8988T (cell line): ENCODE measurements at places on chromosomes 5 and 9.

DNA sequence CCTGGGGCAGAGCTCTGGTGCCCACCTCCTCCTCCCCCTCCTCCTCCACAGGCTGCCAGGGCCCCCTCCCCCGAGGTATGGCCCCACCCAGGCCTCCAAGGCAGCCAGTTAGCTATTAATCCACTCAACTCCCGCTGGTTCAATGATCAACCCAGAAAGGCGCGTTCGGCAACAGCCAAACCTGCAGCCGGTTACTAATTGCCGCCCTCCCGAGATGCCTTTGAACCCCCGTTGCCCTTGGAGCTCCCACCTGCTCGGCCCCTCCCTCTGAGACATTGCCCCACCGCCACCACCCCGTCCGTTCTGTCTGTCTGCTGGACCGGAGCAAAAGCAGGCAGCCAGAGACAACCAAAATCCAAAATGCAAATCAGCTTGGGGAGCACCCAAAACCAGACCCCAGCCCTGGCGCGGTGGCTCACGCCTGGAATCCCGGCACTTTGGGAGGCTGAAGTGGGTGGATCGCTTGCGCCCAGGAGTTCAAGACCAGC, 25.8 kb downstream of the NOTCH1 start:
- DNase-seq = no peak

DNA sequence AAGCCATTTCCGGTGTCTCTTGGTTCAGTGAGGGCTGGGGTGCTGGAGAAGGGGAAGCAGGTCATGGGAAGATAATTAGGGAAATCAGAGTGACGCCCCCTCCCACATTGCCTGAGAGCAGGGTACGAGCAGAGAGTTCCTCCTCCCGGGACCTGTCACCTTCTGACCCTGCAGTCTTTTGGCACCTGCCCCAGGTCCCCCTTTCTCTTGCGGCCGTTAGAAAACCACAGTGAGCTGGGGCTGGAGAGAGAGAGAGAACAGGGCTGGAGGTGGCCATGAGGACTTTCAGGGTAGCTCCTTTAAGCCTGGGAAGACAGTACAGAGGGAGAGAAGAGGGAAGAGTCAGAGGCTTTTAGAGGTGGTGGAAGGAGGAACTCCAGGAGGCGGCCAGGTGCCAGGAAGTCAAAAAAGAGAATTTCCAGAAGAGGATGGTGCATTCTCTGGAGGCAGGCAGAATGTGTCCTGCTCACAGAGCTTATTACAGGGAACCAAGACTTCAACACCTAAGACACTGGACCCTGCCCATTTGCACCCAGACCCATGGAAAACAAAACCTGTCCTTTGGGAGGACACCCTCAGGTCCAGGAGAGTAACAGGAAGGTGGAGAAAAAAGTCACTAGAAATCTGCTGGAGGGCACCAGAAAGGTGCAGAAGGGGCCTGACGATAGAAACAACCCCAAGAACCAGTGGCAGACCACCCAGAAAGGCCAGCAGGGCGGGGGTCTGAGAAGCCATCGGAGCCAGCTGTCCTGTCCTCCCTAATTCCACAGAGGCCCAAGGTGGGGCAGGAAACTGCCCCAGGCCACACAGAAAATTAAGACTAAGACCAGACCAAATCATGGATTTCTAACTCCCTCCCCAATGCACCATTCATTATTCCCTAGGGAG, 6.5 kb upstream of the ACSL6 start:
- DNase-seq = no peak

- no peak for DNase-seq
These were observed 54.5 kb downstream of the PFDN1 start for GRCh38 chr5:140248414-140248813.

DNA sequence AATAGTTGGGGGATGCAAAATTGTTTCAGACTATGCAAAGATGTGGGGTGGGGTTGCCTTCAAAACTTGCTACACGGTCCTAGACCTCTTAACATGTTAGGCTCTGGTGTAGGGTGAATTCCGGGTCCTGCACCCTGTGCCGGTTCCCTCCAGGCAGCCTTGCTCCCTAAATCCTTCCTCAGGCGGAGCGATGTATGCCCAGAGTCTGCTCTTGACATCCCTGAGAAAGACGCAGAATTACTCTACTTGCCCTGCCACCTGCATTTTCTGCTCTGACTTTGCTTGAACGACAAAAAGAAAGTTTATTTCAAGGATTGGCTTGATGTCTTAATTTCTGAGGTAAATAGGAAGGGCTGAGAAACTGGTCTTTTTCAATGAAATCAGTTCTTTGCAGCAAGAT, 691 bp downstream of the THBS4 start:
- no peak for DNase-seq

DNA sequence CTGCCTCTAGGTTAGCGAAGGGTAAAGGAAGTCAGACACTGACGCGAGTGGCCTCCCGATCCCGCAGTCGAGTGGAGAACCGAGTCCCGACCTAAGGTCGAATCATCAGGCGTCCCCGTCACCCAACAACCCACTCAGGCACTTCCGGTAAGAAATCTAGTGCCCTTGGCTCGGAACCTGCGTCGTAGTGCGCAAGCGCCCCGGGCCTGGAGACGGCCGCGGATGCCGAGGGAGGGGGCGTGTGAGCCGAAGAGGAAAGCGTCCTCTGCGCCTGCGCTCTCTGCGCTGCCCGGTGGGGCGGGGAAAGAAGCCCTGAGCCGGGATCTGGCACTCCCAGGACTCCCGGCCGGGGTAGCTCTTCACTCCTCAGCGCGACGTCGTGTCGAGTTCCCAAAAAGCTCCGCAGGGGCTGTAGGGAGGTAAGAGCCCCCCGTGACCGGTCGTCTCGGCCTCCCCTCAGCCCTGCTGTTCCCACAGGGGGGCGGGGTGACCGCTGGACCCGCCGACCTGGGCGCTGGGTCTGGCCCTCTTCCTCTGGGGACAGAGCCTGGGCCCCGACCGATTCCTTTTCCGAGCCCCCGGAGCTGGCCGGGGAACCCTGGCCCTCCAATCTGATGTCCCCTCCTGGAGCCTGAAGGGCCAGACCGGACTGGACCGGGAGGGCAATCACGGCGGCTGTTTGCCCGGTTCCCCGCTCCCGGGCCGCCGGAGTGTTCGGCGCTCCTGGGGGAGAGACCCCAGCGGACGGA, at the start of gene ZFYVE16:
Gene ZFYVE16, plus strand, starts transcription at position 330 of the 749 bp plus-strand sequence. CDS start 26,084 bp downstream, outside the sequence.
- DNase-seq = peak; percentile 69

DNA sequence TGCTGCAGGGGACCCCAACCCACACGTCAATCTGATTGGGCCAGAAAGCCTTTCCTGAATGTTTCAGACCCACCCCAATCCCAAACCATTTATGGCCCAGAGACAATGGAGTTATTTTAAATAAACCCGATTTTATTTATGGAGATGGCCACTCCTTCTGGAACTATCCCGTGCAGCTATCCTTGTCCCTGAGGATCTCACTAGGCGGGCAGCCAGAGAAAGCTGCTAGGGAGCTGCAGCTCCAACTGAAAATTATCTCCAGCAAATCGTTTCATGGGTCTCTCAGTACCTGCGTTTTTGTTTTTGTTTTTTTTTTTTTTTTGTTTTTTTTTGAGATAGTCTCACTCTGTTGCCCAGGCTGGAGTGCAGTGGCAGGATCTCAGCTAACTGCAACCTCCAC, 23.0 kb downstream of the C1QTNF2 start:
- no peak for DNase-seq

- no peak for DNase-seq
These were observed 360.1 kb upstream of the PANK3 start for GRCh38 chr5:168939156-168939800.

DNA sequence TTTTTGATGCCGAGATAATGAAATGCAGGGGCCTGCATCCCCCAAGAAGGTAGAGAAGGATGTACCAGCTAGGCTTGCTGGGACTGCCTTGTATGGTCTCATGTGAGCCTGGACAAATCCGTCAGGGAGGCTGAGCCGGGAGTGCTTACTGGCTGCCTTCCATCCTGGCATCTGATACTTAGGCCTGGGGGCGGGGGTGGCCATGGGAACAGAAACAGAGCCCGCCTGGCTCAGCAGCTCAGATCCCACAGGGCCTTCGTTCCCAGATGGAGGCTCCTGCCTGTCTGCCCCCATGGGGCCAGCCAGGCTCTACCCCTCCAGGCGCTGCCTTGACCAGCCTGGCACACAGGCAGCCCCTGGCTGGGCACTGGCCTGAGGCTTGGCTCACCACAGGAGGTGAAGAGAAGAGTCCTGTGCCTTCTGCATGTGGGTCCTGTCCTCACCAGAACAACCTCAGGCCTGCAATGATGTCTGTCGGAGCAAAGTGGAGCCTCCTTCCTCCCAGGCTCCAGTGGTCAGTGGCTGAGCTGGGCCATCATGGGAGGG, 10.5 kb upstream of the SPATA31E1 start:
- DNase-seq = no peak

- no peak for DNase-seq
These were observed 48.6 kb upstream of the VDAC1 start for GRCh38 chr5:134053314-134053839.

GRCh38 chr5:83817591-83817990, 96.9 kb upstream of the HAPLN1 start:
- no peak for DNase-seq

DNA sequence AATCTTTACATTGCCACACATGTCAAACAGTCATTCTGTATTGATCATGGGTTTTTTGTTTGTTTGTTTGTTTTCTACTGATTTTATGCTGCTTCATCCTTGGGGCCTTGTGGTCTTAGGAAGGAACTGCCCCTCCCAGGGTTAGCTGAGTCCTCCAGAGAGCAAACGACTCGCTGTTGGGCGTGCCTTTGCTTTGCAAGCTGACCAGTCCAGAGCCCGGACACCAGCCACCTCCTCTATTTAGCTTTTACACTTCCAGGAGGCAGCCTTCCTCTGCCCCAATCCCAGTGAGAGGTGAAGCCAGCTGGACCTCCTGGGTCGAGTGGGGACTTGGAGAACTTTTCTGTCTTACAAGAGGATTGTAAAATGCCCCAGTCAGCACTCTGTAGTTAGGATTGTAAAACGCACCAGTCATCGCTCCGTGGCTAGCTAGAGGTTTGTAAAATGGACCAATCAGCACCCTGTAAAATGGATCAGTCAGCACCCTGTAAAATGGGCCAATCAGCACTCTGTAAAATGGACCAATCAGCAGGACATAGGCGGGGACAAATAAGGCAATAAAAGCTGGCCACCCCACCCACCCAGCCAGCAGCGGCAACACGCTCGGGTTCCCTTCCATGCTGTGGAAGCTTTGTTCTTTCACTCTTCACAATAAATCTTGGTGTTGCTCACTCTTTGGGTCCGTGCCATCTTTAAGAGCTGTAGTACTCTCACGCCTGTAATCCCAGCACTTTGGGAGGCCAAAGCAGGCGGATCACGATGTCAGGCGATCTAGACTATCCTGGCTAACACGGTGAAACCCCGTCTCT, 154.4 kb downstream of the ERCC6L2 start:
- DNase-seq = no peak

GRCh38 chr5:64161420-64161819, 4.2 kb upstream of the RNF180 start:
- no peak for DNase-seq

DNA sequence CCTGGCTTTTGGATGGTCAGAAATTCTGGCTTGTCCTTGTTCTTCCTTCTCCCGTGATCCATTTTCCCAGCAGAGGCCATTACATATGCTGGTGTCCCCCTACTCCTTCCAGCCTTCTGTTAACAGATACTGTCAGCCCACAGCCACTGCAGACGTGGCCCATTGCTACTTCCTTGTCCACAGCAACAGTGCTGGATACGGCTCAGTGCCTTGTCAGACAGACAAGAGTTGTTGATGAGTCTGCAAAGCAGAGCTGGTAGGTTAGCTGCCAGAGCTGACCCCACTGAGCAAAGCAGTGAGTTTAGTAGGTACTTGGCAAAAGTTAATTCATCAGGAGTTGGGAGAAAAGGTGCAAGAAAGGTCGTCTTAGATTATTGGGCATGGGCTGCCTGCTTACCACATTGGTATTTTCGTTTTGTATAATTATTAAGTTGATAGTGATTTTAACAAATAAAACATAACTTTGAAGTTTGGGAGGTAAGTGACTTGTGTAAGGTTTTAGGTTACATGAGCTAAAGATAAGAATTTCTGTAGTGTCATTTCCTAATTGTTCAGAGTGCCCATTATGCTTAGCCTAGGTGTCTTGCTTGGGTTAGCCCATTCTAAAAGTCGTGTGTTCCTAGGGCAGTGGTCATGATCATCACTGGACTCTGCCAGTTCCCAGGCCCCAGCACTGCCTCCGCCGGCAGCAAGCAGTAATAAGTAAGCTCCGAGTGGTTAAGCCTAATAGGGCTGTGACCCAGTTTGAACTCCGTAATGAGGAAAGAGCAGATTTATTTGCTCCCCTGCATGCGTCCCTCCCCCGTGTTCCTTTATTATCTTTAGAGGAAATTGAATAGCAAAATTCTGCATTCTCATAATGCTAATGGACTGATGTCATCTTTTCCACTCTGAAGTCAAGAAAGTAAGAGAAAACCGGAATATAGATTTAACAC, 292.0 kb downstream of the FANCC start:
- DNase-seq = no peak

GRCh38 chr5:74624501-74624900, 16.0 kb downstream of the ENC1 start:
- no peak for DNase-seq

DNA sequence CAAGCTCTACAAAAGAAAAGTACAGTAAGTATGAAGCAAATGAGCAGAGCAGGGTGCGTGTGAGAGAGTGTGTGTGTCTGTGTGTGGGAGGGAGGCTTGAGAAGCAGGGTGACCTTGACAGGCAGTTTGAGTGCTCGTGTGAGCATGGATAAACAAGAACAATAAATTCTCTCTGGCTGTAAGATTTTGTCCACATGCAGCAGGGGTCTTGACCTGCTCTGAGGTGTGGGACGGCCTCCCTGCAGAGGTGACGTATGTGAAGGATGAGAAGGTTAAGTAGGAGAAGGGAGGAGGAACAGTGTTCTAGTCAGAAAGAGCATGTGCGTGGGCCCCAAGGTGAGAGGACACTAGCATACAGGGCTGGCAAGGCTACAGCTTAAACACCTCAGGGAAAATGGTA, 49.0 kb downstream of the SPTLC1 start:
- DNase-seq = no peak

DNA sequence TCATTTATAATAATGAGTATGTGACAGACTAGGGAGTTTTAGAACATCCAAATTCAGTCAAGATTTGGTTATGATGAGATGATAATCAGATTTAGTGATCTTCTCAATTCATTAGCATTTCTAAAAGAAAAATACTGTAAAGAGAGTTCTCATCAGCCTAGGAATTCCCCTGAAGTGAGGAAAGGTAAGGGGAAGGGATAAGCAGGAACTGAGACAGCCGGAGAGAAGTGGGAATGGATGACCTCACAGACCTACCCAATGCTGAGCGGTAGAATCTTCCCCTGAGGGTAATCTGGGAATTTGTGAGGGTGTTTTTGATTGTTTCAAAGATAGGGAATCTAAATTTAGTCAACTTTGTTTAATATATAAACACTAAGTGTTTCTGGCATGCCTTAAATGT, 16.7 kb upstream of the GPBP1 start:
- no peak for DNase-seq

DNA sequence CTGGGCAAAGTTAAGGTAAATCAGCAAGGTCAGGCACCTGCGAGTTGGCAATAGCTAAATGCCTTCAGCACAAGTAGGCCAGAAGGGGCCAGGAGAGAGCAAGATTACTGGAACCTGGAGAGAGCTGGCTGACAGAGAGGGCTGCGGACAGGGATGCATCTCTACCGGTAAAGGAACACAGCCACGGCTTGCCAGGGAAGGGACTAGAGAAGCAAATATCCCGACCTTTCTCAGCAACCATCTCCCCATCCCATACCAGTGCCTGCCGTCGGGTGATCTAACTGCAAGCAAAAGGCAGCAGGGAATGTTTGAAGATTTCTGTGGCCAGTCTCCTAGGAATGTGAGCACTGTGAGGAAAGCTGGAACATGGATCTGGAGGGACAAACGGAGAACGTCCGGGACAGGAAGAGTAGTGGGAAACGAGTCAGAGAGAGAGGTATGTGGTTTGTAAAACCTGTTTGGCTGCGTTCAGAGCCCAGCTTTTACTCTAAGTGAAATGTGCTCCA, 15.9 kb upstream of the ABLIM3 start:
- peak; percentile 37 for DNase-seq
